ENCODE measurements at places on chromosomes 11 and 22.

DNA sequence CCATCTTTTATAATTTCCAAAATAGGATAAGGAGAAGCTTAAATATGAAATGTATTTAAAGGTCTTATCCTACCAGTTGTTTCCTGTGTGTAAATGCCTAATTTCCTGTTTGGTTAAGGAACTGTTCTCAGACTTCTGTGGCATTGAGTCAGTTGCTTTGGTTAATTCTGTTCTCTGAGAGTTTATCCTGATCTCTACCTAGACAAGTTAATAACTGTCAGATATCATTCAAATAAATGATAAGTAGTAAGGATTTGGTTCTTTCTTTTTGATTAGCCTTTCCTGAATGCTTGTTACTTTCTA, 39.5 kb downstream of the CTNND1 start:
- ATAC-seq = peak; percentile 41

DNA sequence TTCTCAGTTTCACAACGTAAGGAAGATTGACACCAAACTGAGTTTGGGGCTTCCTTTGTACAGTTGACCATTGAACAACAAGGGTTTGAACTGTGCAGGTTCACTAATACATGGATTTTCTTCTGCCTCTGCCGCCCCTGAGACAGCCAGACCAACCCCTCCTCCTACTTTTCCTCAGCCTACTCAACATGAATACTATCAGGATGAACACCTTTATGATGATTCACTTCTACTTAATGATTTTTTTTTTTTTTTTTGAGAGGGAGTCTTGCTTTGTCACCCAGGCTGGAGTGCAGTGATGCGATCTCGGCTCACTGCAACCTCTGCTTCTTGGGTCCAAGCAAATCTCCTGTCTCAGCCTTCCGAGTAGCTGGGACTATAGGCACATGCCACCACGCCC, 14.6 kb downstream of the RBM4 start:
- peak; percentile 74 for ATAC-seq

DNA sequence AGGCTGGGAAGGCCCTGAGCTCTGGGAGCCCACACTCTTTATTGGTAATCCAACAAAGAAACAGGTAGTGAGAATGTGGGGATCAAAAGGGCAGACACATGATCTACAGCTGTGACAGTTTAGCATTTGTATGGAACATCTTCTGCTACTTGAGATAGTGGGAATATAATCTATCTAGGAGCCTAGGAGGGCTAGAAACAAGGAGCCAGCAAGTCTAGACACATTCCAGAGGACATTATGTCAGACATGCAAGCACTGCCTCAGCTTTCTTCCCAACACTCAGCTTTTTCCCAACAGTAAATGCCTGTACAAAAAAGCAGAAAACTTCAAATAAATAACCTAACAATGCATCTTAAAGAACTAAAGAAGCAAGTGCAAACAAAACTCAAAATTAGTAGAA, 1150.6 kb upstream of the RAG2 start:
- ATAC-seq = no peak

DNA sequence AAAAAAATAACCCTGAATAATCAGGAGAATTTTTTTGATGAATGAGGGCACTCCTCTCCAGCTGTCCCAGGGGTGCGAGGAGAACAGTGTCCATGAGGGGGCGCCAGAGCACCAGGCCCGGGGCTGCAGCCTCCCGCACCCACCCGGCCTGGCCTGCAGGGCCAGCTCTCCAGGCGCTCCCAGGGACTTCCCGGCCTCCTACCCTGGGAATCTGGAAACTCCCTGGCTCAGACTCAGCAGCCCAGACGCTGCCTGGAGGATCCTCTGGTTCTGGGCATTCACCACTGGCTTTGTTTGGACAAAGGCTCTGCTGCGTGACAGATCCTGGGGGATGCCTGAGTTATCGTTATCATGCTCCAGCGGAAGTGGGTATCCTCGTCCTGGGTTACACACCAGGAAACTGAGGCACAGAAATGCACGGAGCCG, 31.0 kb downstream of the MCM5 start:
- peak; percentile 72 for ATAC-seq

- no peak for ATAC-seq
Measured at GRCh38 chr11:19398273-19398672, 157.5 kb upstream of the E2F8 start.

GRCh38 chr11:61010466-61011228, 39.2 kb downstream of the CD6 start:
- ATAC-seq = no peak

DNA sequence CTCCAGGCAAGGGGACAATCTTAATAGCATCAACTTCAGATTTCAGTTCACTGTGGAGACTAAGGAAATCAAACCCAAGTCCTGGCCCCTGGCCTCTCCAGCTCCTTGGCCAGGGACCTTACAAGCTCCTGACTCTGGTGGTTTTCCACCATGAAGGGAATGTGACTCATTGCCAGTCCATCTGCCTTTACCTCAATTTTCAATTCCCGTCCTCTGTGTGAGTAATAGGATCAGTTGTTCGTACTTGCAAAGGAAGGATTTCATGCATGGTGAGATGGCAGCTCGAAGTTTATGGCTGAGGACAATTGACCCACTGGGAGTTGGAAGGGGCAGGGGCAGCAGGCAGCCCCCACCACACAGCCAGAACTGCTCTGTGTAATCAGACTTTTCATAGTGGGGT, 42.5 kb downstream of the INSC start:
- no peak for ATAC-seq

DNA sequence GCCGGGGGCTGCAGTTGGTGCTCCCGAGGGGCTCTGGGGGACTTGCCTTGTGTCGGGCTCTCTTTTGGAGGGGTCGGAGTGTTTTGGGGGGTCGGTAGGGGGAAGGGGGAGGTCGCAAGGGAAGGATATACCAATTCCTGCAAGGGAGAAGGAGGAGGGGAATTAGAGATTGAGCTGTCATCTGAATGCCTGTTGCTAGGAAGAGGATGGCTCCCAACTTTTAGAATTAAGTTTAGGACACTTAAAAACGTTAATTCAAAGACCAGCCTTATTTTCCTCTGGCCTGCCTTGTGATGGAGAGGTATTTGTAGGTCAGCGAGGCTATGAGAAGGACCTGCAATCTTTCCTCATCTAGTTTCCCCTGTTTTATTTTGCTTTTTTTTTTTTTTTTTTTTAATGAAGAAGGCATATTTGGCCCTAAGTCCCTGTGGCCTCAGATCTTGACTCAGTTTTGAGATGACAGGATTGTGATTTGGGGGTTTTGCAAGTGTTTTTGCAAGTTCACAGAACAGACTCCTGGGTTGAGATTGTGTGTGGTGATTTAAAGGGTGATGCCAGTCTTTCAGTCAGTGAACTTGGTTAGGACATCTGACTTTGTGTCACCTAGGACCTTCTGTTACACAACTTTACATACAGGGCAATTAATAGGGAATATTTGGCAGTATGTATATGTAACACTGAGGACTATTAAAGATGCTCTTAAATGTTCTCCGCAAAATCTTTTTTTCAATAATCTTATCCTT, 672 bp downstream of the TMEM135 start:
- no peak for ATAC-seq

DNA sequence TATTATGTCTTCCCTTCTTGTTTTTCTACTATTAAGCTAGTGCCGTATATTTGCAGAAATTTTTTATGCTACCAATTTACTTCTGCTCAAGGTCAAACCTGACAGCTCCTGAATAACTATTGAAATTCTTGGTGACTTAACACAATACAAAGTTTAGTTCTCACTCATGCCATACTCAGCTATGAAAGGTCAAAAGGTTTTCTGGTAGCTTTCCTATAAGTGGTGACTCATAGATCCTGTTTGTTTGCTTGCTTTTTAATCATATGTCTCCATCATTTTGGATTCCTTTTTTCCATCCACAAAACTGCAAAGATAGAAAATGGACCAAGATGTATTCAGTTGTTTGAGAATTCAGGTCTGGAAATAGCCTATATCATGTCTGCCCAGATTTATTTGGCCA, 855.8 kb upstream of the LRRC4C start:
- no peak for ATAC-seq

GRCh38 chr11:105357764-105358163, 218.2 kb upstream of the CARD18 start:
- no peak for ATAC-seq

DNA sequence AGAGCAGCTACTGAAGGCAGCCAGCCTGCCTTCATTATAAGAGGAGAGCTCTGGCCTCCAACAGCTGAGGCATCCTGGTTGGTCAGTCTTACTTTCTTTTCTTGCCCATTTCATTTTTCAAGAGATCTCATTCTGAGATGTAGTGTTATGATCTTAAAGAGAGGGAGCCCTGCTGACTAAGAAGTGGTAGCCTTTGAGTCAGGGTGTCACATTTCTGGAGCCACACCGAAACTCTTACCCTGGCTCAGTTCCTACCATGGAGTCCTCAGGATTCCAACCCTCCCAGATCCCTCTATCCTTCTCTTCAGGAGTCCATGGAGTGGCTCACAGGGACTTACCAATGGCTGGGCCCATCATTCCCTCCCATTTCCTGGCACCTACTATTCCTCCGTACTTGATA, 386.1 kb upstream of the LARGE1 start:
- ATAC-seq = no peak

- no peak for ATAC-seq
Measured at GRCh38 chr11:79661373-79661772, 220.5 kb upstream of the TENM4 start.

- ATAC-seq = no peak
Measured at GRCh38 chr11:64753019-64753379, 6.8 kb downstream of the PYGM start.

DNA sequence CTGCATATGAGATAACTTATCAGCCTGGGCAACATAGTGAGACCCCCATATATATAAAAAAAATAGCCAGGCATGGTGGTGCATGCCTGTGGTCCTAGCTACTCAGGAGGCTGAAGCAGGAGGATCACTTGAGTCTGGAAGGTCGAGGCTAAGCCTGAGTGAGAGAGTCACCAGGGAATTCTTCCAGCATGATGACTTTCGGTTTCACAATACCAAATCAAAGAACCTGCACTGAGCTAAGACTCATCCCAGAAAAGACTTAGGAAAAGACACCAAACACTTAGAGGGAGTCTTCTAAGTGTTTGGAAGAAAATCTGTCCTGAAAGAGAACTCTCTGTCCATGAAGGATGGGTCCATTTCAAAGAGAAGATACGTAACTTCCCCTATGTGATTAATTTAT, 12.7 kb downstream of the STK33 start:
- ATAC-seq = no peak

- ATAC-seq = no peak
Measured at GRCh38 chr11:6356503-6357055, 33.7 kb upstream of the SMPD1 start.

- no peak for ATAC-seq
Measured at GRCh38 chr11:108543316-108543964, 45.3 kb upstream of the POGLUT3 start.

DNA sequence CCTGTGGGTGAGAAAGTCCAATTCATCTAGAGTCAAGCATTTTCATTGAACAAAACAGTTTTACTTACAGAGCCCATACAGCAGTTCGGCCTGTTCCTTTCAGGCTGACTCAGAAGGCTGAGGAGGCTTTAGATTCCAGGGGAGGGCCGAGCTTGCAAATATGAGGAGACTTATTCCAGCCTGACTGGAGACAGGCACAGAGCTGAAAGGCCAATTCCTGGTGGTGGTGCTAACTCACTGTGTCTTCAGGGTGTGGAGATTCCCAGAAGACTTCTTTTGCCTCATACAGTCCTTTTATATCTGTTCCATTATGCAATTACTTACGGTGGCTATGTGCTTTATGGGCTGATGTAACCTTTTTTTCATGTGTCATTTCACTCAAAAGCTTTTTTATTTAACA, at the start of gene OR51E2:
Gene OR51E2, minus strand, starts transcription at position 269 of the 400 bp plus-strand sequence. CDS start 15,142 bp downstream, outside the sequence.
- ATAC-seq = no peak

- no peak for ATAC-seq
Measured at GRCh38 chr11:44506375-44507016, 59.0 kb upstream of the CD82 start.

DNA sequence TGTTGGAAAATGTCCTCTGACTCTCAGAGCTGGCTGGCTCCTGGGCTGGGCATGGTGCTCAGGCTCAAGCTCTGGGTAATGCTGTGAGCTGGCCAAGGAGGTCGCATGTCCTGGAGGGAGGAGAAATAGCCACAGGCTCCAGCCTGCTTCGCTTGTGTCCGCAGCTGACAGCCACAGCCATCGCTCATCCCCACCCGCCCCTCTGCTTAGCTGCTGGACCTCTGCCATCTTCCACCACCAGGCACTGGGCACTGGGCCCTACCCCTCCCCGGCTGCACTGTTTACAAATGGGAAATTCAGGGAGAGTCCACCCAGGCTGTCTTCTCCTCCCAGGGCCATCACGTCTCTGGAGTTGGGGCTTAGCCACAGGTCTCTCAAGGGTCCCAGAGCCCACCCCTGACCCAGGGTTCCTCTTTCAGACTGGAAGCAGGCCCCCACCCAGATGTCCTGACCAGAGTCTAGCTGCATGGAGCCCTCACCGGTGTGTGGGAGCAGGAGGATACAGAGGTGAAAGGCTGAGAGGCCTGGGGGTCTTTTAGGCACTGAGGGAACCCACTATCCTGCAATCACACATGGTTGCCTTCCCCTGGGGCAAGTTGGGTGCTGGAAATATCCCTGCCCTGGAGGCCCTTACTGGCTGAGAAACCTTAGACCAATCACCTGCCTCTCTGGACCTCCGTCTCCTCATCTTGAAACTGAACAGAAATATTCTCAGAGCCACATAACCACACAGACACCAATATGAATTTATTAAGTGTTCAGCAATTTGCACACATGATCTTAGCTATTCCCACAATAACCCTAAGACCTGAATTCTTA, 62.7 kb downstream of the CD82 start:
- no peak for ATAC-seq

DNA sequence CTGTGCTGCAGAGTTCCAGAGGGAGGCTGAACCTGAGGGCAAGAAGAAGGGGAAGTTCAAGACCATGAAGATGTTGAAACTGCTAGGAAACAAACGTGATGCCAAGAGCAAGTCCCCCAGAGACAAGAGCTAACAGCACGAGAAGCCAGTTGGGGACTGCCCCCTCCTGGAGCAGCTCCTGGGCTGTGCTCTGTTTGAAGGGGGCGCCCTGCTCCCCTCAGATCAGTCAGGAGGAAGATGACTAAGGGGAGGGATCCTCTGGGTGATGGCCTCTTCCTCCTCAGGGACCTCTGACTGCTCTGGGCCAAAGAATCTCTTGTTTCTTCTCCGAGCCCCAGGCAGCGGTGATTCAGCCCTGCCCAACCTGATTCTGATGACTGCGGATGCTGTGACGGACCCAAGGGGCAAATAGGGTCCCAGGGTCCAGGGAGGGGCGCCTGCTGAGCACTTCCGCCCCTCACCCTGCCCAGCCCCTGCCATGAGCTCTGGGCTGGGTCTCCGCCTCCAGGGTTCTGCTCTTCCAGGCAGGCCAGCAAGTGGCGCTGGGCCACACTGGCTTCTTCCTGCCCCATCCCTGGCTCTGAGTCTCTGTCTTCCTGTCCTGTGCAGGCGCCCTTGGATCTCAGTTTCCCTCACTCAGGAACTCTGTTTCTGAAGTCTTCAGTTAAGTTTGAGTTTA, 12.6 kb downstream of the C22orf23 start:
- ATAC-seq = no peak

- no peak for ATAC-seq
Measured at GRCh38 chr22:30575859-30576258, 1.4 kb upstream of the GAL3ST1 start.

- no peak for ATAC-seq
Measured at GRCh38 chr11:102252339-102252891, 64.9 kb upstream of the BIRC3 start.

- ATAC-seq = peak; percentile 62
Measured at GRCh38 chr22:37416827-37417226, 10.5 kb downstream of the ELFN2 start.

All from activated T-helper 17 cell treated with anti-CD3 and anti-CD28 coated beads, Interleukin-2, amount 50 U/mL, for 72 hours (primary cell).